ENCODE measurements at places on chromosomes 3 and 15.

DNA sequence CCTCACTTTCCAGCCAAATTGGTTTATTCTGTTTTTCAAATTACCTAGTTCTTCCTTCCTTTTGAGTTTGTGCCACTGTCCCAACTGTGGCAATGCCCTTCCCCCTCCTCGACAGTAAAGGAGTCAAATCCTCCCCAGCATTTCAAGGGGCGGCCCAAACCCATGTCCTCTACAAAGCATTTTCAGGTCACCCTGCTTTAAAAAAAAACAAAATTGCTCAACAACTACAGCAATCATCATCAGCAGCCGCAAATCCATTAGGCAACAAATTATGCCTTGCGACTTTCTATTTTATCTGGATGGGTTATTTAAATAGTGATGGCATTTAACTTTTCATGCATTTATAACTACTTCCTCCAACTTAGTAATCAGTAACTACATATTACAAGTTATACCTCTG lies 32.7 kb downstream of the PLD1 start:
- DNase-seq, result no peak

- no peak for DNase-seq
These were observed 133.0 kb upstream of the PRR20G start for GRCh38 chr3:127420829-127421228.

GRCh38 chr3:128072454-128073184 lies 20.4 kb downstream of the SEC61A1 start:
- DNase-seq, result no peak

DNA sequence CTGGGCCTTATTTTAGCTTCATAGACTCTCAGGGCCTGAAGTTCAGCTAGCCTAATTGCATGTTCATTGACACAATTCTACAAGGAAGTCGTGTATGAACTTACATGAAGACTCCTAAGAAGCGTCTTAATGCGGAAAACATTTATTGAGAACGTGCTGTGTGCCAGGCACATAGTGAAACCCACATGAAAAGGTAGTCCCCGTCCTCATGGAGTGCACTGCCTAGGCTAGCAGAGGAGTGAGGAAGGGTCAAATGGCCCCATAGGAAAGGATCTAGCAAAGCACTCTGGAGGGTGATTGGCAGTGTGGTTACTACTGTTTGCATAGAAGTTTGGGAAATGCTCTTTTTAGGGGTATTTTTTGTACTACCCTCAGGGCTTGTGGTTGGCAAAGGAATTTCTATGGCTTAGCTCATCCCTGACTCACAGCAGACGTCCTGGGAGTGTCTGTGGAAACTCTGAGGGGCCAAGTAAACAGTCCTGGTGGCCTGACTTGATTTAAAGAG lies 854 bp upstream of the NPTN start:
- DNase-seq, result no peak

DNA sequence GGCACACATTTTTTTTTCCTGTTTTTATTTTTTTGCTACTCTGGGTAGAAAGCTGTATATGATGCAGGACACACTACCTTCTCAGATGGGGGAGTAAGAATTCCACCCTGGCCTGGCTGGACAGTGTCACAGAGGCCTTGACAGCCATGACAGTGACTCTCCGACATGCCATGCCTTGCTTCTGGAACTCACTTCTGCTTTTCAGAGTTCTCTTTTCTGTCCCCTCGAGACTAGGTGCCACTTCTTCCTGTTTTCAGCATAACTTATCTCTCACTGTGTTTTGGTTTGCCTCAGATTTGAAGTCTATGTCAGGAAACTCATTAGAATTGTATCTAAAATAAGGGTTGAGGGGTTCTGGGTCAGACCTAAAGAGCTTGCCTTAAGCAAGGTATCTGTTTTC lies 69.1 kb upstream of the SEC13 start:
- DNase-seq, result no peak

DNA sequence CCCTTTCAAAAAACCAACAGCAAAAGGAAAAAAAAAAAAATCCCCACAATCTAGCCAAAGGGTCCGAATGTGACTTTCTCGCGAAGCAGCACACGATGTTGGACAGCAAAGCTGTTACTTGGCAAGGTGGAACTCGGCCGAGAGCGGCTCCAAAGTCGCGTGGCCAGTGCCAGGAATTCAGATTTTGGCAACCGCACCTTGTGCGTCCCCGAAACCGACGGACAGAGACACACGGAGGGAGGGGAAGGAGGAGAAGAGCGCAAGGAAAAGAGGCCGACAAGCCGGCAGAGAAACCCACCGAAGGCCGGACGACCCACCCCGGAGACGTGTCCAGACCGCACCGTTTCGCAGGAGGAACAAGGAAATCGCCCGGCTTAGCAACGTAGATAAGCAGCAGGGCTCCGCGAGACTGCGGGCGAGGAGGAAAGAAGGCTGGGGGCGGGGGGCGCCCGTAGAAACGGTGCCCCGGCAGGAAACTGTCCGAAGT lies 517.3 kb downstream of the MECOM start:
- DNase-seq, result no peak

GRCh38 chr3:150216041-150216811 lies 191.9 kb upstream of the TSC22D2 start:
- no peak for DNase-seq

DNA sequence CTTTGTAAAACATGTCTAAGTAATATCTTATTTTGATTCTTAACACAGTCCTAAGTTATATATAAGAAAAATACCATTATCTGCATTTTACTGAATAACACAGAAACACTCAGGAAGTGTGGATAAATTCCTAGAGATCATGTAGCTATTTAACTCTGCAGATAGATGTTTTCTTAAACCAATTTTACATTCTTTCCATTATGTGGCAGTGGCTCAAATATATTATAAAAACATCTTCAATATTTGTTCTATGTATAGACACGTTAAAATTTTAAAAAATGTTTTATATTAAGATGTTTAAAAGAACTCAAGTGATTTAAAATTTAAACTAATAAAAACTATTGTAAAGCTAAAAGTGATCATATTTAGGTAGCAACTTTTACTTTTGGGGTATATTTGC lies 683.8 kb downstream of the DIPK2A start:
- no peak for DNase-seq

DNA sequence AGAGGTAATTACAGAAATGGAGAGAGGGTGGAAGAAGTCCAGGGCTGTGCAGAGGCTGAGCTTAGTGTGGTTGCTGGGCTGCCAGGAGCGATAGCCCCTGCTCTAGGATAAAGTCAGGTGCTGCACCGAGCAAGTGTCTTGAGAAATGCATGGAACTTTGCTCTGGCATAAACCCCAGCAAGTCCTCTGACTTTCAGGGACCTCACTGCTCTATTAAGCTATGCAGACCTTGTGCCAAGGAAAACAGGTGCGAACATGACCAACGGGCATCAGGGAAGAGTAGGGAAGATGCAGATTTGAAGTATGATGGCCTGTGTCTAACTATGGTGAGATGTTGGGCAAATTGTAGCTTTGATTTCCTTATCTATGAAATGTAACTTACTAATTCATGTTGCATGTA lies 416.8 kb downstream of the NR2F2 start:
- no peak for DNase-seq

DNA sequence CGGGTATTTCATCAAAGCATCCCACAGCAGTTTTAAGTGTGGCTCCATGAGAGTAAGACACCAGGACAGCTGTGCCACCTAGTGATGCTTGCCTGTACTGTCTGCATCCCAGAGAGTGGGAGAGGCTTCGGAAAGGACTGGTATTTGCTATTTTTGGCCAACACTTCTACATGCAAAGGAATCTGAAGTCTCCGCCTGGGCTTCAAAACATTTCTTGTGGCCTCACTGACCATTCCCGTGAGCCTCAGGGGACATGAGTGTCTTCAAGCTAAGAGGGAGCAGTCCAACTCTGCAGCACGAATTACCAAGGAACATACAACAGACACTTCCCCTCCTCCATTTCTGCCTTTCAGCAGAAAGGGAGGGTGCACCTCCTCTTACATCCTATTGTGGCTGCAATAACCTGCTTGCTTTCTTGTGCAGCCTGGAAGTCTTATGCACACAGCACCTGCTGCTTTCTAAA lies 177.5 kb downstream of the RORA start:
- DNase-seq, result no peak

DNA sequence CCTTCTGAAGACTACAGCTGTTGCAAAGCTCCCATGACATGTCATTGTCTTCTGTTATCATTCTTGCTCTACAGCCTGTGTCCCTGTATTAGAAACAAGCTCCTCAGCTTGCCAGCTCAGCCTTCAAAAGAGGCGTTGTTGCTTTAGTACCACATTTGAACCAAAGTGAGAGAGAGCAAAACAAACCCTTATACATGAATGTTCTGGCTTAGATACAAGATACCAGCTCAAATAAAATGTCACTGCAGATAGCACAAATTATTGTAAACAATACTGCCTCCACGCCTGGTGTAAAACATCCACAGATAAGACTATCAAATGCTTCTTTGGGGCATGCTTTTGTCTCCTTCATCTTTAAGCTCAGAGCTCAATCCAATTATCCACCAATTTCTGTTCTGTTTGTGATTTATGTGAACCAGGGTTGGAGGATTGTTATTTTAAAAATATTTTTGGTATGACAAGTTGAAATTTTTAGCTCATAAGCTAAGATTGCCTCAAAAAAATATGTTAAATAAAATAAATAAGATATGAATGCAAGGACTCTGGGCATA lies 403.6 kb upstream of the CDIN1 start:
- DNase-seq, result no peak

DNA sequence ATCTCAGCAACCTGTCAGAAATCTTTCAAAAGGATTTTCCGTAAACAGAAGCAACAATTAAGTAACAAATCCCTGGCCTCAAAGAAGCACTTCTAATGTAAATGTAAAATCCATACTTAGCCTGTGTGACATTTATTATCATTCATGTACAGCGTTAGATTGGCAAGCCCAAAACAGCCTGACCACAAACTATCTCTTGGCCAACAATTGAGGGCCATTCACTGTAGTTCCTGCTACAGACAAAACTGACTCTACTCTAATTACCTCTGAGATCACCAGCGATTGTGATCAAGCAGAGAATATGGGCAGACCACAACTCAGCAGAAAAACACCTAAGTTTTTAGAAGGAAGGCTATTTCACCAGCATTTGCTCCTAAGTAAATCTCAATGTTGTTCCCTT lies 9.2 kb downstream of the SHQ1 start:
- DNase-seq, result no peak

- no peak for DNase-seq
These were observed 73.7 kb upstream of the WDR72 start for GRCh38 chr15:53833134-53833624.

GRCh38 chr3:189937302-189938127 lies 183.2 kb downstream of the P3H2 start:
- no peak for DNase-seq

DNA sequence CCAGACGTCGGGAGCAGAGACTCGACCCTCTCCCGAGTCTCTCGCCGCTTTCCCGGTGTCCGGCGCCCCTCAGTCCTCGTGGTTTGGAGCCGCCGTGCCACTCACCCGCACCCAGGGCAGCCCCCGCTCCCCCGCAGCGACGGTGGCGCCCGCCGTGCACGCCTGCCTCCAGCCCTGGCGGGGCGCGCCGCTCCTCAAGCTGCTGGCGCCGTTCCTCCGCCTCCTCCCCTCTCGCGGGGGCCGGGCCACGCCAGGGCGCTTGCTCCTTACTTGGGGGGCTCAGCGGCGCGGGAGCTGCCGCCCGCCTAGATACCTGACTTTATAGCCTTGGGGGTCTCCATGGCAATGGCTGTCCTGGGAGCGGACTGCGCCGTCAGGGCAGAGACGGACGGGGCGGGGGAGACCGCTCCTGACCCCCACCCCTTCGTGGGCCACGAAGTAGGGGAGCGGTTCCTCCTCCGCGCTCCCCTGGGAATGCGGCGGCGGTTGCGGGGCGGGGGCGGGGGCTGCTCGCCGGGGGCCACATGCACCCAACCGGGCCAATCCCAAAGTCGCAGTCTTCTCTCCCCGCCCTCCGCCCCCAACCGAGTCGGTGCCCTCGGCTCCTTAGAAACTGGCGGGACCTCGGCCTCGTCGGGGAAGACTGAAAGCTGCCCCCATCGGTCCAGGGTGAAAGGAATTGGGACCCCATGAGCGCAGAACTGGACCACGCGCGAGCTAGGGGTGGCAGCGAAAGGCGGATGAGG lies at the start of gene ANKRD63:
Gene ANKRD63, minus strand, starts transcription at position 196 of the 746 bp plus-strand sequence. CDS start 478 bp downstream, outside the sequence.
- DNase-seq, result no peak

GRCh38 chr3:141308588-141309218 lies 59.6 kb upstream of the ZBTB38 start:
- no peak for DNase-seq

DNA sequence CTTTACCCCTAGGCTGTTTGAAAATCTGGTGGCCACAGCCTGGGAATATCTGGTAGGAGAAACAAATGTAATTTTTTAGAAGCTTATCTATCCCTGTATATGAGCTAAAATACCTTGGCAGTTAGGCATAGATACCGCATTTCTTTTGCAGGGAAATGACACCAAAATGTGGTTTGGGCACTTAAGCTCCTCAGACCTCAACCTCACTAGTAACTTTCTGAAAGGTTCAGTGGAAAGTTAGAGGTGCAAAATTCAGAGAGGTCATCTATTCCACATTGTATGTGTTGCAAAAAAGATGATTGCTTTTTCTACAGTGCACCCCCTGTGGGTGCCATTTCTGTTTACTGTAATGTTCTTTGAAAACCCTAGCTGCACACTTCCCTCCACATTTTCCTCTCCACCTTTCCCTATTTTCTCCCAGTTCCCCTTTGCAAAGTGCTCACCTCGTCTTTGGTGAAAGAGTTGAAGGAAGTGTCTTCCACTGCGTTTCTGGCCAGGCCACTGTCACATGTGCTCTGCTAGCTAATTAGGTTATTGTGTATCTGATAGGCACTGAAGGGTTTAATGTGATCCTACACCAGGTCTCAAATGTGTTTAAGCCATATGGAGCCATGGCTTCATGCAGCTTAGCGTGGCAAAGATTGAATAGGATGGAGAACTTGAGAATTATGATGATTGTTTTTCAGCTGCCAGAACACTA lies 1.3 kb downstream of the SACM1L start:
- no peak for DNase-seq

DNA sequence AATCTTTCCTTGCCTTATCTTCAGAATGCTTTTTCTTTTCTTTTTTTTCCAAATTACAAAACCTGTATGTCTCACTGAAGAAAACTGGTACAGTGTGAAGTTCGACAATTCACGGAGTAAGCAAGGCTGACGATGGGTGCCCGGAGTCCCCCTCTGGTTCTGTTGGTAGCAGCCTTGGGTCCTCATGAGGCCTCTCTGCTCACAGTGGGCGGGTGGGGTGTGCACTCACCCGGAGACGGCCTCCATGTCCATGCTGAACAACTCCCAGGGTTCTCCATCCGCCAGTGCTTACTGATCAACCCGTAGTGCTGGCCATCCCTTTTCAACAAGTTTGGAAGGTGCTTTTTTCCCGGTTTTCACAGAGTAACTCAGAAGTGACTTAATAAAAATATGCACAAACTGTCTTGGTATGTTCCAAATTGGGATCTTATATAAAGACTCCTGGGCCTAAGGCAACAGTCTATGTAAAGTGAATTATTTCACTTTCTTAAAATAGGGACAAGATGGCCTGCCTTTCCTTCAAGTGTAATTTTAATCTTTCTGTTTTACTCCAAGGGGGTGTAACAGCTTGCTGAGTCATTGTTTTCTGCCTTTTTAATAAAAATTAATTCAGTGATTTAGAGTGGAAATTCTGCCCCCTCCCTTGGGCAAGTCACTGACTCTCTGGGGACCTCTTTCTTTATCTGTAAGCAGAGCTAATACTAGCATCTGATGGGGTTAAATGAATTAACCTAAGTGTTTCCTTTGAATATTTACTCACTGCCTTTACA lies 23.7 kb downstream of the LRRK1 start:
- no peak for DNase-seq

GRCh38 chr15:40323953-40324937 lies 753 bp downstream of the INAFM2 start:
- no peak for DNase-seq

Data from cortex of kidney (tissue), 1 donor.